ENCODE measurements at places on chromosomes 1 and 21.

DNA sequence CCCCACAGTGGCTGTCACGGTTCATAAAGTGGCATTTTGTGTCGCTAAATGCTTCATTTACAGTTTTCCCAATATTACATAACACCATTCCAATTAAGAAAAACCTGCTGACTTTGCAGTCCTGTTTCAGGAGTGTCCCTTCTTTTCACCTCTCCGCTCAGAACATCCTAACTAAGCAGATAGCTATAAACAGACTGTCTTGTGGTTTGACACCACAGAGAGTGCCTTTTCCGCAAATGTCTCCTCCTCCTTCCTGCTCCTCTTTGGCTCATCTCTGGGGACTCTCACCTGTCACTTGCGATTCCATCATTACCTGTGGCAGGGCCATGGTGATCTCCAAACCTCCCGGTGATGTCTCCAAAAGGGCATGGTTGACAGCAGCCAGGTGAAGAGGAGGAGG, 119.0 kb downstream of the CNIH3 start:
- no peak for DNase-seq

- no peak for DNase-seq
Observed at GRCh38 chr1:184761969-184762485, 7.4 kb upstream of the EDEM3 start.

DNA sequence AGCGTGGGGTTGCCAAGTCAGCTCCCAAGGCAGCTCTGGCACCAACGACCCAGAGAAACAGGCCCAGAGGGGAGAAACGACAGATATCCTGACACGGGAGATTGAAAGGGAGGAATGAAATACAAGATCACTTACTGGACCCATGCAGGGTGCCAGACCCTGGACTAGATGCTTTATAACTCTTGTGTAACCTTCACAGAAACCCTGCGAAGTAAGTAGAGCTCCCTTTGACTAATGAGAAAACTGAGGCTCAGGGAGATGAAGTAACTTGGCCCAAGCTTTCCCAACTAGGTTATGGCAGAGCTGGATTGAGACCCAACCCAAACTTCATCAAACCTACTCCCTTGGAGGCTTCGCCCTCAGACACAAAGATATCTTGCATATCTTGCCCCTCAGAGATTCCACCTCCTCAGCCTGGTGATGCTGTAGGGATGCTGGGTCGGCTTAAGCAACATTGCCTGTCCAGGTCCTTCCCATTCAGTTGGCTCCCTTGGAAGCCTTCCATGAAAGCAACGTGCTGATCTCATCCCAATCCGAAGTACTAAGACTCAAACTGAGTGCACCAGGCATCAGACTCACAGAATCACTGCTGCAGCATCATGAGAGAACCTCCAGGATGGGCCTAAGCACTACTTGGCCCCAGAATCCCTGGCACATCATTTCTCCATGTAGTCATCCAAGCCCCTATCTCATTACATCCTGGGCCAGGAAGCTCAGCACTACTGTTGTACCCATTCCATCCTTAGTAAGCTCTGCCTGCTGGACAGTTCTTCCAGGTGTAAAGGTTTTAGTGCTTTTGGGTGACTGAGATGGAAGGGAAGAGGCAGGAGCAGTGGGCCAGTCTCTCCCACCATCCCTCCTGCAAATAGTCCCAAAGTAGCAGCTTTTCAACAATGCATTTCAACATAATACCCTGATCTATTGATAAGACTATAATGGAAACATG, 1.1 kb upstream of the IGSF9 start:
- peak; percentile 26 for DNase-seq

DNA sequence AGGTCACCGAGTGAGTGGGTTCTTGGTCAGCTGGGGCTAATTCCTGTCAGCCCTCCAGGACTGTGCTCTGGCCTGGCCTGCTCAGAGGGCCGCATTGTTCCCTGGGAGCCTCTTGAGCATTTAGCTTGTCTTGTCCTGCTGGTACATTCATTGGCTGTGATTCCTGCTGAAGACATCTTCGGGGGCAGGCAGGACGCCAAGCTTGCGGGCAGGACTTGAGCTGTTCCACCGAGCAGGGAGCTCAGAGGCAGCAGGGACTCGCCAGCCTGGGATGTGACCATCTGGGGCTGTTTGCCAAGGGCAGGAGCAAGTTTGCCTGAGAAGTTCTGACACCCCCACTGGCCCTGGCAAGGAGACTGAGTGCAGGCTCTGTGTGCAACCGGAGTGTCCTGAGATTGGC, 7.0 kb upstream of the SLC26A9 start:
- DNase-seq = peak; percentile 71

- no peak for DNase-seq
Observed at GRCh38 chr1:20936216-20936615, 149.1 kb upstream of the HP1BP3 start.

DNA sequence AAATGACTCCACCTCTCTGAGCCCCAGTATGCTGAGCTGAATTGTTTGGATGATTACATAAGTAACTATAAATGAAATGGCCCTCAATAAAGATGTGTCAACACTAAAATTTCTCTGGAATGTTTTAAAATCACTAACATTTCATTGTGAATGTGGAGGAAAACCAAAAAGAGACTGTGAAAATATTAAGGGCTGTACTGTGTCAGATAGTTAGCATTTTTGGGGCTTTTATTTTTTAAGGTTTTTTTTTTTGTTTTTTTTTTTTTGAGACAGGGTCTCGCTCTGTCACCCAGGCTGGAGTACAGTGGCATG, 6.3 kb downstream of the MYOC start:
- no peak for DNase-seq

GRCh38 chr1:869499-870244, 54.1 kb upstream of the SAMD11 start:
- DNase-seq = peak; percentile 11

- no peak for DNase-seq
Observed at GRCh38 chr1:110601332-110601731, 4.8 kb downstream of the KCNA2 start.

DNA sequence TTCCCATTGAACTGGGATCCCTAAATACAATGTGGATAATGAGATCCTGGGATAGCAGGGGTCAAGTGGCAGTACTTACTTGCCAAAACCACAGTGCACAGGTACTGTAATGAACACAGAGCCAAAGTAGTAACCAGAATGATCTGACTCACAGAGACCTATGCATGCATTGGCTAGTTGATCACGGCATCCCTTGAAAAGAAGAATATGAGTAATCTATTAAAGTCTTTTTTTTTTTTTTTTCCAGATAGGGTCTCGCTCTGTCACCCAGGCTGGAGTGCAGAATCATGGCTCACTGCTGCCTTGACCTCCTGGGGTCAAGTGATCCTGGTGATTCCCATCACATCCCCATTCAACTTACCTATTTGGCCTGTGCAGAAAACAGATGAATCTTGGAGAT, 29.4 kb upstream of the EIF4G3 start:
- peak; percentile 45 for DNase-seq

GRCh38 chr1:83024251-83024767, 974.6 kb downstream of the TTLL7 start:
- peak; percentile 3 for DNase-seq

Data from fibroblast of mammary gland (primary cell).